ENCODE measurements at places on chromosomes 1 and 21.
A peak's percentile ranks its signal among the peaks of the same experiment; 100 is the strongest.

- no peak for DNase-seq
Measured at GRCh38 chr1:112754116-112754628, 39.0 kb upstream of the PPM1J start.

DNA sequence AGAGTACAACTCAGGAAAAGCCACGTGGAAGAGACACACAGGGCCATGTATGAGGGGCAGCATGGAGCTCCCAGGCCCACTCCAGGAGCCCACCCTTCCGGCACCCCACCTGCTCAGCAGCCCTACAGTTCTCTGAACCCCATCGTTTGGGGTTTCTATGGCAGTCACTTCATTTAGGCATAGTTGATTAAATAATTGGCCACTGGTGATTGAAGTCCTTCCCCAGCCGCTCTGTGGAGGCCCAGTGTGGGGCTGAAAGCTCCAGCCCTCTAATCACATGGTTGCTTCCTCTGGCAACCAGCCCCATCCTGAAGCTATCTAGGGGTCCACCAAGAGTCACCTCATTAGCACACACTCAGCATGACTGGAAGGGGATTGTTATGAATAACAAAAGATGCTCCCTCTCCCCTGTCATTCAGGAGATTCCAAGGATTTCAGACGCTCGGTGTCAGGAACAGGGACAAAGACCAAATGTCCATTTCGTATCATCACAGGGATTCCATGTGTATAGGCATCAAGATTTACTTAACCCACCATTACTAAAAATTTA is 12.2 kb upstream of the S100A7A start:
- no peak for DNase-seq

GRCh38 chr21:42438316-42439205 is 34.9 kb downstream of the UBASH3A start:
- DNase-seq, result no peak

DNA sequence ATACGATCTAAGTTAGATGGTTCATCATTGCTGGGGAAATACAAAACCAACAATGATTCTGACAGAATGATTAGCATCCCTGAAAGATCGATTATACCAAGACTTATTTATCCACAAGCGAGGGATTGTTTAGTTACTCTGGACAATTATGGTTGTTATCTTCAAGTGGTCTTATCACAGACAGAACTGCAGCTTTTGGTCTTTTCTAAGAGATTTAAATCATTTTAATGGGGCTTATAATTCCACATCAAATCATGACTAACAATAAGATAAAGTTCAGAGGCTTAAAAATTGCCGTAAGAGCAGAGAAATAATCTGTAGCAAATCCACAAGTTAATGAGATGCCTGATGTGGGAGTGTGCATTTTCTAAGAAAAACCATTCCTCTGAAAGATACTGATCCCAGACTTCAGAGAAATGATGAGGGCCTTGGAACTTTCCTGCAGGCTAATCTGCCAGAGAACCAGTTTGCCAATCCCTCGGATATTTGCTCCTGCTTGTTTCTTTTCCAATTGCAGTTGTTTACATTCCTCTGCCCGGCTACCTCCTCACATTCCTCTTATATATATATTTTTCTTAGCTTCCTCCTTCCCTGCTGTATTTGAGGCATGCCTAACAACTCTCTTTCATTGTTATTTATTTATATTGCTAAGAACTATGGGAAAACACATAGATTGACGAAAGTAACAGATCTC is 134.8 kb downstream of the BACH1 start:
- no peak for DNase-seq

GRCh38 chr1:108742253-108742652 is 4.2 kb upstream of the STXBP3 start:
- no peak for DNase-seq

DNA sequence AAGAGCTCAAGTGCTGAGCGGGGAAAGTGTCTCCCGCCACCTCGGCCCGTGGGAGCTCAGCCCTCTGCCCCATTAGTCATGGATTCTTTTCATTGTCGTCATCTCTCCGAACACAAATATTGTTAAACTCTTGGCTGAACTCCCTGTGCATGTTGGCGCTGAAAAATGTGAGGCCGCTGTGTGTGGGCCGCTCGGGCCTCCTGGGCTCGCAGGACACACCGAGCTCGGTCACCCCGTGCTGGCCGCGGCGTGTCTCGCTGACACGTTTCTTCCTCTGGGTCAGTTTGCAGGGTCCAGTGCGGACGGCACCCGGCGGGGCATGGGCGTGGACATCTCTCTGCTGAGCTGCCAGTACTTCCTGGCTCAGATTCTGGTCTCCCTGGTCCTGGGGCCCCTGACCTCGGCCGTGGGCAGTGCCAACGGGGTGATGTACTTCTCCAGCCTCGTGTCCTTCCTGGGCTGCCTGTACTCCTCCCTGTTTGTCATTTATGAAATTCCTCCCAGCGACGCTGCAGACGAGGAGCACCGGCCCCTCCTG is 25.6 kb downstream of the SLC45A1 start:
- DNase-seq, result peak; percentile 98

- peak; percentile 53 for DNase-seq
Measured at GRCh38 chr1:112721966-112722524, 6.9 kb upstream of the PPM1J start.

DNA sequence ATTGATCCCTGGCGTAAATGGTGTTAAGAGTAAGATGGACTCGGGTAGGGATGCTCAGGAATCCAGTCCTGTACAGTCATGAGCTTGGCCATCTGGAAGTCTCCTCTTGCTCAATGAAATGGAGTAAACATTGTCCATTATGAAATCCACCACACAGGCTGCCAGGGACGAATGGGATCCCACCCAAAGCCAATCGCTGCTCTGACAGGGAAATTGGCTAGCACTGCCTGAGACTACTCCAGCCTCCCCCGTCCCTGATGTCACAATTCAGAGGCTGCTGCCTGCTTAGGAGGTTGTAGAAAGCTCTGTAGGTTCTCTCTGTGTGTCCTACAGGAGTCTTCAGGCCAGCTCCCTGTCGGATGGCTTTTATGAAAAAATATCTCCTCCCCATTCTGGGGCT is at the start of gene HSD11B1:
Gene HSD11B1 (plus strand): TSS at position 263 of the 400 bp plus-strand sequence. CDS start 97 bp downstream, at position 360.
- DNase-seq, result peak; percentile 84

DNA sequence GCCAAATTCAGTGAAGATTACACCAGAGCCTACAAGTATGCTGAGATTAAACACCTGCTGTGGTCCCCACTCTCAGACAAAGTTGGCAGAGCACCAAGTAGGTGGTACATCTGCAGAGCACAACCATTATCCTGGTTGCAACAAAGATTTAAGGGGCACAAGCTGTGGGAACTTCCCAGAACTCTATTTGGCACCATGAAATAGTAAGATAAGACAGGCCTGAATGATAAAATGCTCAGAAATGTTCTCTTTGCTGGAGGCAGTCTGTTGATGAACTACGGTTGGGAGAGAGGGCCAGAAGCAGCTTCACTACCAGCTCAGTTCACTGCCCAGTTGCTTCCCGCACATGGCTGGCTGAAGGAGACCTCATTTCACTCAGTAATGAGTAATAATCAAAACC is 19.9 kb downstream of the RPL5 start:
- no peak for DNase-seq

GRCh38 chr1:182217967-182218366 is 156.5 kb upstream of the ZNF648 start:
- DNase-seq, result no peak

GRCh38 chr1:234709473-234710228 is 99.7 kb upstream of the IRF2BP2 start:
- DNase-seq, result no peak

GRCh38 chr1:3809680-3810079 is 13.4 kb upstream of the LRRC47 start:
- no peak for DNase-seq

DNA sequence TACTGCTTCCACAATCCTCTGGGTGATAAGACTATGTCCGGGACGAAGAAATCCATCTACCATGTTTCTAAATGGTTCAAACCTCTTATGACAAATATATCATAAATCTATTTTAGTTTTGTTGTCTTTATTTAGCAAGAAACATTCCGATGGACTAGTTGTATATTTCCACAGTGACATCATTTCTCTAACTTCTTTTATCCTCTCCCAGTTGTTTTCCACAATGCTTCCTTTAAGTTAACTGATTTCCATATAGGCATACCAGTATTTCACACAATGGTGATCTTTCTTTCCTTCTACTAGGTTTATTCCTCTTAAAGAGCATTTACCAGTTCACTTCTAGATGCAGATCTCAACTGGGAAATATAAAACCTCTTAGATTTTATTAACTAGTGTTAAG is 44.8 kb downstream of the USP1 start:
- no peak for DNase-seq

GRCh38 chr1:102655034-102655433 is 453.3 kb downstream of the COL11A1 start:
- DNase-seq, result no peak

- peak; percentile 64 for DNase-seq
Measured at GRCh38 chr1:234978397-234979295, 150.0 kb downstream of the TOMM20 start.

- DNase-seq, result peak; percentile 90
Measured at GRCh38 chr1:59061876-59062275, 235.0 kb upstream of the FGGY start.

DNA sequence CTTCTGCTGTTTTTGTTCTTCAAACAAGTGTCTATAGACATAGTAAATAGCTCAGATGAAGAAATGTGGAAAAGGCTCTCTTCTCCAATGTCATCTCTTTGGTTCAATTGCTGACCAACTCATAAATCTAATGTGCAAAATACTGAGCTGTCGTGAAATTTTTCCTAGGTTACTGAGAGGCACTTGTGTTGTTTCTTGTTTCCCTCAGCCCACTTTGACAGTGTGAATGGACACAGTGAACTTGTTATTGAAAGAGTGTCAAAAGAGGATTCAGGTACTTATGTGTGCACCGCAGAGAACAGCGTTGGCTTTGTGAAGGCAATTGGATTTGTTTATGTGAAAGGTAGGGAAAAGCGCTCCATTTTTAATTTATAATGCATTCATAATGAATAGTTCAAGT is 245.3 kb downstream of the TPR start:
- no peak for DNase-seq

DNA sequence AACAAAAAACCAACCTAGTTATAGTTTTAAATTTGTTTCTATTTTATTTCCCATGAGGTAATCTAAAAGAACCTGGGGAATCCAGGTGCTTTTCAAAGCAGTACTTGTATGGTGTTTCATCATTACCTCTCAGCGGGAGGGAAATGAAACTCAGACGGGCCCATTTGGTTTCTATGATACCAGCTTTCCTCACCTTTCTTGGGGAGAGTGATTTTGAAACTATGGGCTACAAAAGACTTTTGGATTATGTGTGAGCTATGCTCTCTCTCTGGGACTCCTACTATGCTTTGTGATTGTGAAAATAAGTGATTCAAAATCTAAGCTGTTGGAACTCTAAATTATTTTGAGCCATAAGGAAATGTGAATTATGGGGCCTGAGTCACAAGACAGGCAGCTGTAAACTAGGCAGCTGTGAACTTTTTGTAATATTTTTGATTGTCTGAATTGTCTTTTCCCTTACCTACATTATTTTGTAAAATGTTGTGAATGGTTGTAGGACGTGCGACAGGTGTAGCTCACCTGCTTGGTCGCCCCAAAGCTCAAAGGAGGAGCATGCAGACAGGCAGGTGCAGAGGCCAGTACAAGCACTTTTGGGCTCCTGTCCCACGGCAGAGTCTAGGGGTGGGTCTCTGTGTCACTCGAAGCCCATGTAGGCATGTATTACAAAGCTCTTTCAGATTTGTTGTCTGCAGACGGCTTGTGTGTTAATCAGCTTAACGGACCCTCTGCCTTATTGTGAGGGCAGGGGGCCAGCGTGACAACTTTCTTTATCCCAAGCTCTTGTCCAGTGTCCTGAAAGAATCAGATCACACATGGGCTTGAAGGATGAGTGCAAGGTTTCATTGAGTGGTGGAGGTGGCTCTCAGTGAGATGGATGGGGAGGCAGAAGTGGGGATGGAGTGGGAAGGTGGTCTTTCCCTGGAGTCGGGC is 64.8 kb upstream of the BACH1 start:
- DNase-seq, result no peak

DNA sequence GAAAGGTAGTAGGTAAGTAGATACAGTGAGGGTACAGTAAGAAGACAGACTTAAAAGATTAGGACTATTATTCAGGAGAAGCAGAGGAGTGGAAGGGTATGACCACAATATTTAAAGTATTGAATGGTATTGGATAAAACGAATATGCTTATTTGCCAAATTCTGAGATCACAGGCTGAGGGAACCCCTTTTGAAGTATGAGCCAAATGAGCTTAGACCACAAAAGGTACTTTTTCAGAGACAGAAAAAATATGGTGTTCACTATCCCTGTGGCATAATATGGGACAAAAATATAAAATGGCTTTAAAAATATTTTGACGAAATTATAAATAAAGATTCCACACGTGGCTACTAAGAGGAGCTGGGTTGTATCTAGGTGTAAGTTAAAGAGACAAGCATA is 880 bp upstream of the MTF2 start:
- DNase-seq, result no peak

GRCh38 chr21:27425172-27425571 is 458.3 kb upstream of the ADAMTS5 start:
- DNase-seq, result no peak

DNA sequence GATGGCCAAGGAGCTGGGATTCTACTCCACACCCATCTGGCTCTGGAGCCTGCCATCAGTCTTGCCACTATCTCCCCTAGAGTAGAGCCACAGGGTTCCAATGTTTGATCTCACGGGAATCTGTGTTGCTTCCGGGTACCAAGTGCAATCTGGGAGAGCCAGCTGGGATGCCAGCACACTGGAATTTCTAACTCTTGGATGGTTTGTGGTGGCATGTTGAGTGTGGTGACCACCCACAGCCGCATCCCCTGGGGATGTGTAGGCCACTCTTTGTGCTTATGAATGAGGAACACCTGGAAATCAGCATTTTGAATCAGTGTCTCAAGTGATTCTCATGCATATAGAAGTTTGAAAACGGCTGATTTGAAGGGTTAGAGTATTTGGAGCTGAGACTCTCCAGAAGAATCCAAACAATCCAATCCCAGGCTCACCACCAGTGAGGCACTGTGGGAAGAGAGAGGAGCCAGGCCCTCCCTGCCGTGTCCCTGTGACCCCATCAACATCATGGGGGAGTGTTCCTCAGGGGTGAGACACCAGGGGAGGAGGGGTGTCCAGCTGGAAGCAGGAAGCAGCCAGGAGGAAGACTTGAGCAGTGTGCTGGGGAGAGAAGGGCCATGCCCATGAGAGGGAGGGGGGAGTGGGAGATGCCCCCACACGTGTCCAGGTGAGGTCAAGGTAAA is 13.4 kb downstream of the FBLIM1 start:
- DNase-seq, result no peak

GRCh38 chr1:23051290-23051909 is 32.1 kb downstream of the KDM1A start:
- DNase-seq, result no peak

GRCh38 chr1:205610036-205610435 is 21.8 kb downstream of the ELK4 start:
- DNase-seq, result no peak

GRCh38 chr21:32065654-32066053 is 192.8 kb downstream of the HUNK start:
- no peak for DNase-seq

GRCh38 chr1:89407360-89407759 is 43.5 kb downstream of the GBP6 start:
- DNase-seq, result no peak

- peak; percentile 67 for DNase-seq
Measured at GRCh38 chr1:78676347-78676982, 26.8 kb downstream of the IFI44 start.
